NCI-H524 (cell line): ENCODE measurements at places on chromosomes 11 and 22.

- no peak for DNase-seq
These were observed 60.4 kb upstream of the HSPA8 start for GRCh38 chr11:123122341-123122740.

DNA sequence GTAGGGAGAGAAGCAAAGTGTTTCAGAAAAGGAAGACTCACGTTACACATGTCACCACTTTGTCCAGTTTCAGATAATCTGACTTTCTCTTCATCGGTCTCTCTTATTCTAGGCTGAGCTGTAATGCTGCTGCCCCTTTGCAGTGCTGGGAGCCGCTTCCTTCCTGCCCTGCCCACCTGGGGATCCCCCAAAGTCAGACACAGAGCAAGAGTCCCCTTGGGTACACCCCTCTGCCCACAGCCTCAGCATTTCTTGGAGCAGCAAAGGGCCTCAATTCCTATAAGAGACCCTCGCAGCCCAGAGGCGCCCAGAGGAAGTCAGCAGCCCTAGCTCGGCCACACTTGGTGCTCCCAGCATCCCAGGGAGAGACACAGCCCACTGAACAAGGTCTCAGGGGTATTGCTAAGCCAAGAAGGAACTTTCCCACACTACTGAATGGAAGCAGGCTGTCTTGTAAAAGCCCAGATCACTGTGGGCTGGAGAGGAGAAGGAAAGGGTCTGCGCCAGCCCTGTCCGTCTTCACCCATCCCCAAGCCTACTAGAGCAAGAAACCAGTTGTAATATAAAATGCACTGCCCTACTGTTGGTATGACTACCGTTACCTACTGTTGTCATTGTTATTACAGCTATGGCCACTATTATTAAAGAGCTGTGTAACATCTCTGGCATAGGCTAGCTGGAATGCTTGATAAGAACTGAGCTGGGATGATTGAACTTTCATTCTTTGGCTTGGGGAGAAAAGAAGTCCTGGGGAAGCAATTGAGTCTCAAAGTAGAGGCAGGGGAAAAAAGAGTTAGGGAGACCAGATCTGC is 31.2 kb upstream of the SMIM35 start:
- no peak for DNase-seq

DNA sequence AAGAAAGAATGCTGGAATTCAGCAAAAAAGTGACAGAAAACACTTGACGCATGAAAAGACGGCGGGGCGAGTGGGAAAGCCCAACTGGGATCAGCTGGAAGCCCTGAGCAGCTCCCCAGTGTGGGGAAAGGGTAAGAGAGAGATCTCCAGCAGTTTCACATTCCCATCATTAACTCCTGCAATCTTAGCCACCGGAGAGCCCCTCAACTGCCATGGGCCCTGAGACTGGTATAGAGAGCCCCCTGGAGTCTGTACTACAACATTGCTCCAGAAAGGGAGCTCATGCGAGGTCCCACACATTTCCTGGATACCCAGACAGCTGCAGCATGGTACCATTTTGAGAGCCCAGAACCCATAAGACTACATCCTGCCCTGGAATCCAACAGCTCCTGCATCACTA is 31.1 kb downstream of the MRGPRX4 start:
- peak; percentile 43 for DNase-seq

DNA sequence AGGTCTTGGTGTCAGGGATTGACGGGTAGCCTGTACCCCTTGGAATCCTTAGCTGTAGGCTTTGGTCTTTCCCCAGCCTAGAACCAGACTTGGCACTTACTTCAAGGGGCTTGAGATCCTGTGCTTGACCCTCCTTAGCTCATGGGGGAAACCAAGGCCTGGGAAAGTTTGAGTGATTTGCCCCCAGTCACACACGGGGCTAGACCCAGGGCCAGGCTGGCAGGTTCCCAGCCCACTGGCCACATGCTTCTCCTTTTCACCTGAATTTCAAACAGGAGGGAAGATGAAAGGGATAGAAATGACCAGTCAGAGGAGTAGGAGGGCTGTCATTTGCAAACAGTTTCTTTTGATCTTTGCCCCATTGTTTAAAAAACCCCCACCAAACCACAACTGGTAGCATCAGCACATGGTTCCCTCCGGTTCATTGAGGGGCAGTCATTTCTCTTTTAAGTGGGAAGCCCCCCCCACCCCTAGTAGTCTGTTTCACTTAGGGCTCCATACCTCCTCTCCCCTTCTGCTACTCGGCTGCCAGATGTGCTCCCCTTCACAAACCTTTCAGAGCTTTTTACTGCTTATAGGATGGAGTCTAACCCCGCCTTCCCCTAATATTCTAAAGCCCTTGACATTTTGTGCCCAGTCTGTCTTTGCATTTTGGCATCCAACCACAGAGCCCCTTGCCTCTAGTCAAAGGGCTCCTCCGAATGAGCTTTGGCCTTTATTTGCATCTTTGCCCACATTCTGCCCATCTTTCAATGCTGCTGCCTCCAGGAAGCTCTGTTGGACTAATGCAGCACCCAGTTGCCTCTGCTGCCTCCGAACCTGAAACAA is 37.6 kb downstream of the ZNRF3 start:
- DNase-seq = peak; percentile 85

DNA sequence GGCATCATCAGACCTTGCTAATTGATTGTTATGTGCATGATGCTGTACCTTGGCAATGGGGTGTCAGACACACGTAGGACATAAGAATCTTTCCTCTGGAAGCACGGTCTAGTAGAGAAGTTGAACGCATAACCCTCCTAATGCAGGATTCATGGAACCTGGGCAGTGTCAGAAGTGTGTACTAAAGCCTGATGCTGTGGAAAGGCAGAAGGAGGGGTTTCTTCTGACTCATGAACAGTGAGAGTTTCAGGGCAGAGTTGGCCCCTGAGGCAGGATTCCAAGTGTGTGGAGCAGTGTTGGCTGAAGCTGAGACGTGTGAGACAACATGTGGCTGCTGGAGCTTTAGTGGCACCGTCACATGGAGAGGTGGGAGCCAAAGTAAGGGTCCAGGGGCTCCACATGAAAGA is 3.5 kb downstream of the PANX1 start:
- DNase-seq = no peak
